Activated T-helper 2 cell treated with anti-CD3 and anti-CD28 coated beads, Interferon-gamma antibody, Interleukin-2, Interleukin-4, amounts not matched to agents 10 μg/mL and 5 μg/mL and 100 μg/mL, durations not matched to agents 14 hours and 24 hours and 36 hours (primary cell): ENCODE measurements at places on chromosomes 6 and 20.

DNA sequence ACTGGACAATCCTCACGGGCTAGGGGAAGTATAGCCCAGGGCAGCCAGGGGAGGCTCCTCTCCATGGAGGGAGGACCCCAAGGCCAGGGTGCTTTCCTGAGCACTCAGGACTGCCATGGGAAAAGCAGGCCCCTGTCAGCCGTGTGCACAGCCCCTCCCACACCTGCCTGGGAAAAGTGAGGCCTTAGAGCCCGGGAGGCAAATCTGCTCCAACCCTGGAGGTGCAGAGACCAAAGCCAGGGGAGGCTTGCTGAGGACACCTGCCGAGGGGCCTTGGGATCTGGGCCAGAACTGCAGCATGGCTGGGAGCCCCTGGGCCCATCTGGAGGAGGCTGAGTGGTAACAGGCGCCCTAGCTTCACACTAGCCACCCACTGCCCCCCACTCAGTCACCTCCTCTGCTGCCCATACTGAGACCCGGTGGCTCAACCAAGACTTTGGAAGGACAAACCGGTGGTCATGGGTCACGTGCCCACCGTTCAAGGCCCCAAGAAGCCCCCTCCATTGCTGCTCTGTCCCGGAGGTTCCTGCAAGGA, 55.2 kb downstream of the YTHDF1 start:
- H3K27me3 ChIP-seq: no peaks in the 10 kb centered on the region
- no peak overlapping the region for H3K4me3 ChIP-seq
- DNase-seq: no peak
- no peak overlapping the region for H3K27ac ChIP-seq
- H3K4me1 ChIP-seq: no peaks in the 10 kb centered on the region

- H3K27me3 ChIP-seq: no peaks in the 10 kb centered on the region
- H3K4me1 ChIP-seq: no peaks in the 10 kb centered on the region
- H3K27ac ChIP-seq: no peak overlapping the region
- no peaks in the 10 kb centered on the region for H3K36me3 ChIP-seq
These were observed 580.7 kb downstream of the RFPL4B start for GRCh38 chr6:112927641-112928320.

DNA sequence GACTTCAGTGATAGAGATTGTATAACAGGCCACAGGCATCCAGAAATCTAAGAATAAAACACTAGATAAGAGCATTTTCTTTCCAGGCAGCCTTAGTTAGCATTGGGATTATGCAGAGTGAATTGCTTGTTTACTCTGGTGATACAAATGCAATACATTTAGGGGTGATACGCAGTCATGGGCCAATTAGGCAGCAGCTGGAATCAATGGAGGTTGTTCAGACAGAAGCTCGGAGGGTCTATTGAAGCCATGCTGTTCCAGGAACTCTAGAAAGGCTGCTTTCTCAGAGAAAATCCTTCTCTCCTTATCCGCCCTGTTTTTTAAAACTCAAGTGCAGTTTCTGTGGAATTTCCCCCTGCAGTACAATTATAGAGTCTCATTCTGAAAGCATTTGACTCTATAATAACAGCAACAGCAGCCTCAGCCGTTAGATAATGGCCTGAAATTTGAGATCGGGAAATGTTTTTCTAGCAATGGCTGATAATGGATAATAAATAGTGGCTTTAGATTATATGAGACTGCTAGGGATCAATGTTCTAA, 364.3 kb upstream of the HS3ST5 start:
- H3K4me3 ChIP-seq: no peak overlapping the region
- H3K27ac ChIP-seq: no peak overlapping the region
- no peaks in the 10 kb centered on the region for H3K36me3 ChIP-seq
- H3K4me1 ChIP-seq: no peaks in the 10 kb centered on the region
- no peak for DNase-seq

DNA sequence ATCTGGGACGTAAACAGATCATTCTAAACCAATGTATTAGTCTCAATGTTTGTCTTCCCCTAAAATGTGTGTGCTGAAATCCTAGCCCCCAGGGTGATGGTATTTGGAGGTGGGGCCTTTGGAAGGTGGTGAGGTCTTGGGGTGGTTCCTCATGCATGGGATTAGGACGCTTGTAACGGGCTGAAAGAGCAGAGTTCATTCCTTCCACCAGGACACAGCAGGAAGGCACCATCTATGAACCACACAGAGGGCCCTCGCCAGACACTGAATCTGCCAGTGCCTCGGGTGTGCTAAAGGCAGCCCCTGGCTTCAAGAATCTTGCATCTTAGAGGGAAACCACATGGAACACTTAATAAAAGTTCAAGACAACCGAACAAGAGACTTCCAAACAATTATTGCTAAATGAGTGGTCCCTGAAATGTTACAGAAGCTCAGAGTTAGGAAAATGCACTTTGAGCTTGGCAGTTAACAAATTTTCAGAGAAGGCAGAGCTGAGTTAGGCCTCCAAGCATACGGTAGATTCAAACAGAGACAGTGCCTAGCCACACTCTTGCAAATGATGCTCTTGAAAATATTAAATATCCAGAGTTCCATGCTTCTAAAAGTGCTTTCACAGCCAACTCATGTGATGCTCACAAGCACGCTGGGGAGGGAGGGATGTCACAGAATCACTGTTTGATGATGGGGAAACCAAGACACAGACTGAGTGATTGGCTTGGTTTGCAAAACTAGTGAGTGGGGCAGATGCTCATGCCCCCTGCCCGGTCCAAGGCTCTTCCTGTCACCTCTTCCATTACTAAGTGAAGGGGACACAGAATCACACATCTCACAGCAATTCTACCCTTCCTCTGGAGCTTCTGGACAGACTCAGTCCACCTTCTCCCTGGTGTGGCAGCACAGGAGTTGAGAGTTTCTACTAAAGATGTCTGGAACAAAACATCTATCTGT, 27.4 kb downstream of the TBC1D7 start:
- peaks cover 32% of the 10 kb centered on the region for H3K36me3 ChIP-seq
- peaks cover 21% of the 10 kb centered on the region for H3K4me1 ChIP-seq
- no peak overlapping the region for H3K27ac ChIP-seq
- no peak for DNase-seq
- no peaks in the 10 kb centered on the region for H3K27me3 ChIP-seq
- no peak overlapping the region for H3K4me3 ChIP-seq

DNA sequence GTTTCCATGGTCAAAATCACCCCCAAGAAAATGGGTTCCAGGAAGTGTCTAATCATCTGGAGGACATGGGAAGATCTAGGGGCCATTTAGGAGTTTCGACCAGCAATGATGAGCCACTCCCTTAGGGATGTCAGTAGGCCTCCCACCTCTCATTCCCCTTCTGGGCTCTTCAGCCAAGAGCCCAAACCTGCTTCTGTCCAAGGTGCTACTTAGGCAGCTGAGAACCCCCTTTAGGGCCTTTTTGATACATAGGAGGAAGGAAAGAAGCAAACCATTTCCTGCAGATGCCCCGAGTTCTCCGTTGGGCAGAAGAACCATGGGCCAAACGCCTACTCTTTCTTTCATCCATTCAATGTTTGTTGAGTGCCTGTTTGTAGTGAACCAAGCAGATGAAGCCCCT, 141.4 kb upstream of the RIN2 start:
- no peak overlapping the region for H3K27ac ChIP-seq
- H3K4me1 ChIP-seq: peaks cover 15% of the 10 kb centered on the region
- H3K36me3 ChIP-seq: no peaks in the 10 kb centered on the region
- DNase-seq: no peak
- no peaks in the 10 kb centered on the region for H3K27me3 ChIP-seq

DNA sequence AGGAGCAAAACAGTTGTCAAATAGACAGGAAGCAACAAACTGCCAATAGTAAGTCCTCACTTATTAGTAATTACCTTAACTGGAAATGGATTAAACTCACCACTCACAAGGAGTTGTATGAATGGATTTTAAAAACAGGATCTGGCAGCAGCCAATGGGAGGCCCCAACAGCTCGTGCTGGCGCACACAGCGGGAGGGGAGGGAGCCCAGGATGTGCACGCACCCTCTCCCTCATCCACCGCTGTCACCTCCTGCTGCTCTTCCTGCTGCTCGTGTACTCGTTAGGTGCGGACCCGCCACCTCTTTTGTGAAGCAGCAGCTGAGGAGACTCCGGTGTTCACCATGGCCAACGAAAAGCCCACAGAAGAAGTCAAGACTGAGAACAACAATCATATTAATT, at the start of gene SUMO4:
Gene SUMO4, plus strand, starts transcription at position 213 of the 400 bp plus-strand sequence. Its CDS starts 130 bp downstream, at position 343.
- H3K4me1 ChIP-seq: peaks cover 36% of the 10 kb centered on the region
- peaks cover 93% of the 10 kb centered on the region for H3K36me3 ChIP-seq
- H3K27me3 ChIP-seq: no peaks in the 10 kb centered on the region
- no peak within 1 kb of the TSS for H3K27ac ChIP-seq

DNA sequence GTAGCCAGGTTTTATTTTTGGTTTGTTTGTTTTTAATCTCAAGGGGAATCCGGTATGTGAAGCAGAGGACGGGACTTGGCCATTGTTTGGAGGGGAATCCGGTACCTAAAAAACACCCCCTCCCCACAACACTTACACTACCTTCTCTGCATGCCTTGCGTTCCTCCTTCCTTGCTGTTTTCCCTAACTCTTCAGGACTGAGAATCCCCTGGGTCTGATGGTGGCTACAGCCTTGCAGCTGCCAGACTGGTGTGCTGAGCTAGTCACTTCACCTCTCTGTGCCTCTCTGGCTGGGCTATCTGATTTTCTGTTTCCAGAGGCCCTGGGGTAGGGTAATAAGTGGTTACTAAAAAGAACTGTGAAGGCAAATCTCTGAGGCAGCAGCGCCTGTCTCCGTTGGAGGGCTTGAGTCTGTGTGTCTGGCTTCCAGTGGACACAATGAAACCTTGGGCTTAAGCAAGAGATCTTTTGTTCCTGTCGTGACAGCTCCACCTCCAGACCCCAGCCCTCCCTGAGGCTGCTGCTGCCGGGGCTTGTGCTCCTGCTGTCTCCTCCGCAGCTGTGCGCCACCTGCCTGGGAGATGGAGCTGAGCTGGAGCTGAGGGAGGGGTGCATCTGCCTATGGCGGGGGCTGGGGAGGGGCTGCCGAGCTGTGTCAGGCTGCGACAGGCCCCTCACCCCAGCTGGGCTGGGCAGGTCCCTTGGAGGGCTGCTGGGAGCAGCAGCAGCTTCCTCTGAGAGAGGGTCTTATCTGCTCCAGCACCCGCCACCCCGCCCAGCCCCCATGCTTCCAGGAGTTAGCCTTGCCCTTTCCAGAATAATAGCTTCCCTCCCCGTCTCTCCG, 65.8 kb upstream of the CCDC167 start:
- no peak overlapping the region for H3K4me3 ChIP-seq
- no peak overlapping the region for H3K27ac ChIP-seq
- H3K36me3 ChIP-seq: no peaks in the 10 kb centered on the region
- DNase-seq: no peak
- no peaks in the 10 kb centered on the region for H3K4me1 ChIP-seq

- no peak for DNase-seq
- H3K4me3 ChIP-seq: no peak overlapping the region
- H3K27me3 ChIP-seq: peaks cover 2% of the 10 kb centered on the region
- H3K27ac ChIP-seq: no peak overlapping the region
- no peaks in the 10 kb centered on the region for H3K36me3 ChIP-seq
These were observed 243.3 kb downstream of the ADGRG6 start for GRCh38 chr6:142545147-142545546.

GRCh38 chr6:151409260-151409659, 17.9 kb upstream of the ZBTB2 start:
- no peaks in the 10 kb centered on the region for H3K27me3 ChIP-seq
- no peak overlapping the region for H3K27ac ChIP-seq
- H3K4me1 ChIP-seq: peaks cover 8% of the 10 kb centered on the region
- H3K36me3 ChIP-seq: peaks cover 59% of the 10 kb centered on the region
- no peak overlapping the region for H3K4me3 ChIP-seq
- no peak for DNase-seq

DNA sequence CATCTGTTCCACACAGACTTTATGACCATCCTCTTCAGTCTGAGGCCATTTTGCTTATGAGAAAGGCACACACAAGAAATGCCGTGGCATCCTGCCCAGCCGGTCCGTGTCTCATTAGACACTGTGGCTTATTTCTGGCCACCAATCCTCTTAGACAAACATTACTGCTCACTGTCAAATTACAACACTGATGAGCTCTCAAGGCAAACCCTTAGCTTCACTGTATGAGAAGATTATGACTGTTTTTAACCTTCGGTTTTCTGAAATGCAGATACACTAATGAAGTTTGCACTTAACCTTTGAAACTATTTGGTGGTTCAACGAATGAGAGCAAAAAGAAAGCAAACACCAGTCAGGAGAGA, 50.5 kb upstream of the DST start:
- H3K27ac ChIP-seq: no peak overlapping the region
- no peaks in the 10 kb centered on the region for H3K36me3 ChIP-seq
- no peaks in the 10 kb centered on the region for H3K27me3 ChIP-seq
- no peaks in the 10 kb centered on the region for H3K4me1 ChIP-seq
- no peak overlapping the region for H3K4me3 ChIP-seq

- H3K36me3 ChIP-seq: no peaks in the 10 kb centered on the region
- no peak overlapping the region for H3K27ac ChIP-seq
- H3K27me3 ChIP-seq: no peaks in the 10 kb centered on the region
- no peak overlapping the region for H3K4me3 ChIP-seq
These were observed 13.2 kb upstream of the SERINC1 start for GRCh38 chr6:122484760-122485159.

- no peak overlapping the region for H3K27ac ChIP-seq
- no peaks in the 10 kb centered on the region for H3K36me3 ChIP-seq
- no peak overlapping the region for H3K4me3 ChIP-seq
- no peaks in the 10 kb centered on the region for H3K4me1 ChIP-seq
These were observed 70.9 kb downstream of the STK35 start for GRCh38 chr20:2172305-2173175.

DNA sequence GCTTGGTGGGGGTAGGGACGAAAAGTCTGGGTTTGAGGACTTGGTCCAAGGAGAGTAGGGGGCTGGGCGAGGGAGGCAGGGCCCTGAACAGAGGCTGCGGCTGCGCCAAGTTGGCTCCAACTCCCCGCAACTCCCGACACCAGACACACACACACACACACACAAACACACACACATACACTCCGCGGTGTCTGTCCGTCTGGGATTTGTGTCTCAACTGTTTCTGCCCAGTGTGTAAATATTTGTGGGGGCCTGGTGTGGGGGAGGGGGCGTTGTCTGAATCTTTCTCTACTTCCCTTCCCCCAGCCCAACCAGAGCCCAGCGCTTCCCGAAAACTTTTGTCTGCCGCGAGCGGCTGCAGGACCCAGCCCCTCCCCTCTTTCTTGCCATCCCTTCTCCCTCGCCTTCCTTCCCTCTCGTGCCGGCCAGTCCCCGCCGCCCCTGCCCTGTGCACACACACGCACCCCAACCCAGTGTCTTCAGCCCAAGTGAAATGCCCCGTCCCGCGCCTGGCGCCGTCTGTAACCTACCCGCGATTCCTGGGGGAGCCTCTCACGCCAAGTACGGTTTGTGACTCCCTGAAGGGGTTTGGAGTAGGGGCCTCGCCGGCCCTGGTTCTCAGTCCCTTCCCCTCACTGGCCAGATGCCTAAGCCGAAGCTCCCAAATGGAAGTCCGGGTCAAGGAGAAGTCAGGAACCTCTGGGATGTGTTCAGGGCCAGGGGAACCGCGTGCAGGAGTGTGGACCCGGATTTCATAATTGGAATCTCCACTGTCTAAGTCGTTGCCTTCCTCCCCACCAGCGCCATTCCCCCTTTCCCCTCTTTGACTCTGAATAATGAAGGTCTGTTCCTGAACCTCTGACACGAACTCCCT, 904 bp downstream of the MDFI start:
- H3K27ac ChIP-seq: no peak overlapping the region
- peaks cover 66% of the 10 kb centered on the region for H3K27me3 ChIP-seq
- H3K4me3 ChIP-seq: no peak overlapping the region
- H3K4me1 ChIP-seq: no peaks in the 10 kb centered on the region
- DNase-seq: no peak
